ENCODE measurements at places on chromosomes 11 and 22.
A peak's percentile ranks its signal among the peaks of the same experiment; 100 is the strongest.

GRCh38 chr11:44097821-44098220 lies 2.3 kb downstream of the EXT2 start:
- DNase-seq, result no peak

DNA sequence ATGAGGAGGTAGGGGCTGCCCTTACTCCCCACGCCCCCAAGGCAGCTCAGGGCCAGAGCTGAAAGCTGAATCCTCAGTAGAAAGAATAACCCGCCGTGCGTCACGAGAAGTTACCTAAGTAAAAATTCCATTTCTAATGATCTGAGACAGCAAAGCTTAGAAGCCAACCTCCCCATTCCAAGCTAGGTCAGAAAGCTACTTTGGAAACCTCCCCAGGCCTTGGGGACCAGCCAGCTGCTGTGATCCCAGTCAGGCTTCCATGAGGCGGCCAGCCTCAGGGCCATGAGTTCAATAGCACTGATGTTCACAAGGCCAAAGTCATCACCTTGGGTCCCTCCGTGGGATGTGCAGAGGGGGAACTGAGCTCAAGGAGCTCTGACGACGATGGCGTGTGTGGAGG lies 6.9 kb downstream of the SHISAL1 start:
- no peak for DNase-seq

DNA sequence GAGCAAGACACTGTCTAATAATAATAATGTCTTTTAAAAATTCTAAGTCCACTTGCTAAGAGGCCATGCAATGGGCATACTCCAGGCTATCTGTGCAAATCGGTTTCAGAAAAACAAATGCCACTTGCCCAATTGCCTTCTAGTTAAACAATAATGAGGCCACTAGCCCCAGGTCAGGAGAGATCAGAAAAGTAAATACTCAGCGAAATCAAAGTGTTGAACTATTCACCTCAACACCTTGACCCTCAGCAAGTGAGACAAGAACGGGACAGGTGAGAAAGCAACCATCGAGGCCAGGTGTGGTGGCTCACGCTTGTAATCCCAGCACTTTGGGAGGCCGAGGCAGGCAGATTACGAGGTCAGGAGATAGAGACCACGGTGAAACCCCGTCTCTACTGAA lies 72.3 kb upstream of the SYN3 start:
- no peak for DNase-seq

- peak; percentile 57 for DNase-seq
Measured at GRCh38 chr11:76604081-76604625, 66.4 kb downstream of the LRRC32 start.

DNA sequence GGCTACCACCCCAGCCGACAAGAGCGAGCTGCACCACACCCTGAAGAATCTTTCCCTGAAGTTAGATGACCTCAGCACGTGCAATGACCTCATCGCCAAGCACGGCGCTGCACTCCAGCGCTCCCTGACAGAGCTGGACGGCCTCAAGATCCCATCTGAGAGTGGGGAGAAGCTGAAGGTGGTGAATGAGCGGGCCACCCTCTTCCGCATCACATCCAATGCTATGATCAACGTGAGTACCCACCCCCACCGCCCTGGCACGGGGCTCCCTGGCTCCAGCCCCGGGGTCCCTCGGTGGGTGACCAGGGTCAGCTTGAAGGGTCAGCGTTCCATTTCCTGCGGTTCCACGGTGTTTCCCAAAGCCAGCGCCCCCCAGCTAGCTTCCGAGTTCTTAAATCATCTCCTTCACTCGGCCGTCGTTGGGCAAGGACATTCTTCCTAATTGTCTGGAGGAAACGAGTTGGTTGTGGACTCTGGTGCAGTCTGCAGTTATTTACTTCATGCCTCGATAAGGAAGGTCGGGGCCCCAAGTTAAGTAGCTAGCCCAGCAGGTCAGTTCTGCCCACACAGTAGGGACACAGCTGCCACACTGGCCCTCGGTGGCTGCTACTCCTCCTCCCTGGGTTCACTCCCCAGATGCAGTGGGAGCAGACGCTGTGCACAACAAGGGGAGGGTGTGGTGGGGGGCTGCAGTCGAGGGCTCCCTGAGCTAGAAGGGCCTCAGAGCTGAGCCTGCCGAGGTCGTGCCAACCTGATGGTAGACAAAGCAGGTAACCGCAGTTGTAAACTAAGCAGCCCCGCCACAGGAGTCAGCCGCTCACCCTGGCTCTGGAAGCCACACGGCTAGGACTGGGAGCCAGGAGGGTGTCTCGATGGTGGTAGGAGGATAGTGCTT lies 97.9 kb downstream of the MORC2 start:
- DNase-seq, result no peak

DNA sequence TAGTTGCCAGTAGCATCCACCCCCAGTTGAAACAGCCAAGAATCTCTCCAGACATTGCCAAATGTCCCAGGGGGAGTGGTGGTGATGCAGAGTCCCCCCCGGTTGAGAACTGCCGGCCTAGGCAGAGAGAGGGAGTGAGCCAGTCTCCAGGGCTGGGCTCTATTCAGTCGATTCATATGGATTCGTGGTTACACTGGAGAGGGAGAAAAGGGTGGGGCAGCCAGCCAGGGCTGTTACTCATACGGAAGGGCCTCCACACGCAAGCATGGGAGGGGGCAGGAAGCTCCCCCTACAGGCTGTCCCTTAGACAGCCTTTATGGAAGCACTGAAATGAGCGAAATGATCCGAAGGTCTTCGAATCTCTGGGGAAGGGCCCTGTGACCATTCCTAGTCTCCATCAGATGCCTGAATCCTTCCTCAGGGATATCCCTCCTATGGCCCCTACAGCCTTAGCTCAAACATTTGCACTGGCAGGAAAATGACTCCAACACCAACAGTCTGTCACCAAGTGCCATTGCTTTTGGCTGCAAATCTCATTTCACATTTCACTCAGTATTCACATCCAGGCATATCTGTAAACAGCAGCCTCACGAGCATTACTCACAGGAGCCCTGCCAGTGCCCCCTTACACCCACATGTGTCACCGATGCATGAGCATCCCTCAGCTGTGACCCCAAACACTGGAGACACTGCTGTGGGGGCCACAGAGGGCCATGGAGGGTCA lies 18.4 kb upstream of the TLCD5 start:
- no peak for DNase-seq

GRCh38 chr11:35242412-35243242 lies 103.7 kb downstream of the CD44 start:
- no peak for DNase-seq

DNA sequence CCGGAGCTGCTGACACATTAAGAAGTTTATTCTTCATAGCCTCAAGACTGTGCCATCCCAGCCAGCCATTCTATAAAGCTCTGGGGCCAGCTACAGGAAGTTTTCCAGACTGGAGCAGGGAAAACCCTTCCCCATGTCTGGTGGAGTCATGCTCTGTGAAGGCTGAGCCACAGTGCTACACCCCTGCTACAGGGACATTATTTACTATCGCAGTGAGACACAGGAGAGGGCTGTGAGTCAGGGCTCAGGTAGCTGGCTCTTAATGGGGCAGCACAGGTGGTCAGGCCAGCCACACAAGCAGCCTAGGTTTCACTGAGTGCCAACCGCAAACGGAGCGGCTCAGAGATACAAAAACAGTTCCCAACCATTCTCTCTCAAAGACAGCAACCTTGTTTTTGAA lies 12.1 kb downstream of the HPS4 start:
- DNase-seq, result no peak

Data from NCI-H446 (cell line).